Activated naive CD8-positive, alpha-beta T cell treated with anti-CD3 and anti-CD28 coated beads, Interleukin-2, amount 10 ng/mL, durations not matched to agents 7 days and 5 days (primary cell): ENCODE measurements at places on chromosomes 4 and X.

- no peak for DNase-seq
Observed at GRCh38 chr4:154082760-154083535, 294.1 kb upstream of the SFRP2 start.

DNA sequence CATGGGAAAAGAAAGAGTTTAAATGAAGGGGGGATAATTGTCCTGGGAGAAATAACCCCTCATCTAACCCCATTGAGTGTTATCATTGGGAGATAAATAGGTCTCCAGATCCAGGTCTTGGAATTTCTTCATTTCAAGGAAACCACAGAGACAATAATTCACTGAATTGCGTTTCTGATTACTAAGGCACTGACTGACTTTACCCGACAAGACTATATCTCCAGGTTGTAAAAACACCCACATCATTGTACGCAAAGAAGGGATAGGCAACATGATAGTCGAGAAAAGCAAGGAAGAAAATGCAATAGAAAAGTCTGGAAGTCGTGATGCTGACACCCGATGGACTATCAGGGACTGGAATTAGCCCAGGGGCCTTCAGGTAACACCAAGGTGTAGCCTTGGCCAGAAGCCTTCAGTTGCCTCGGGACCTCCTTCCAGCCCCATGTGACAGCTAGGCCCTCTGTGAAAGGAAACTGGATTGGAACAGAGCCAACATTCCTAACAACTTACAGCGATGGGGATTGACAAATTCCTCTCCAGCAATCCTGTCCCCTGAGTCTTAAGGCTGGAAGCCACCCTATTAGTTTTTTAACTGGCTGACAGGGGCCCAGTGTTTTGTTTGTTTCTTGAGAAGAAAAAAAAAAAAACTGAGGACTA is 46.5 kb upstream of the RAB9B start:
- DNase-seq, result no peak

DNA sequence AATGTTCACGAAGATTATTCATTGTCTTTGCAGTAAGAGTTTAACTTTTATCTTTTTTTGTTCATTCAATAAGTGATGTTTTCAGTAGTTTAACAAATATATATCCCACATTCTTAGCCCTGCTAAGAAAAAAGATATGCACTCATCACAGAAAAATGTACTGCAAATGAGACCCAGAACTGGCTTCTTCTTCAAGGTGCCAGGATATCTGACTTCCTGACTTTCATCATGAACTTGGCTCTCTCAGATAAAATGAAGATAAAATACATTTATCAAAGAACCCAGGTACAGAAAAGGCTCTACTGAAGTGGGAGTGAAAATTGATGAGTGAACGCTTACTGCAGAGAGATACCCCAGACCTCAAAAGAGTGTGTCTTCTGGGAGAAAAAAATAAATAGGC is 177.8 kb upstream of the DKK2 start:
- DNase-seq, result no peak

DNA sequence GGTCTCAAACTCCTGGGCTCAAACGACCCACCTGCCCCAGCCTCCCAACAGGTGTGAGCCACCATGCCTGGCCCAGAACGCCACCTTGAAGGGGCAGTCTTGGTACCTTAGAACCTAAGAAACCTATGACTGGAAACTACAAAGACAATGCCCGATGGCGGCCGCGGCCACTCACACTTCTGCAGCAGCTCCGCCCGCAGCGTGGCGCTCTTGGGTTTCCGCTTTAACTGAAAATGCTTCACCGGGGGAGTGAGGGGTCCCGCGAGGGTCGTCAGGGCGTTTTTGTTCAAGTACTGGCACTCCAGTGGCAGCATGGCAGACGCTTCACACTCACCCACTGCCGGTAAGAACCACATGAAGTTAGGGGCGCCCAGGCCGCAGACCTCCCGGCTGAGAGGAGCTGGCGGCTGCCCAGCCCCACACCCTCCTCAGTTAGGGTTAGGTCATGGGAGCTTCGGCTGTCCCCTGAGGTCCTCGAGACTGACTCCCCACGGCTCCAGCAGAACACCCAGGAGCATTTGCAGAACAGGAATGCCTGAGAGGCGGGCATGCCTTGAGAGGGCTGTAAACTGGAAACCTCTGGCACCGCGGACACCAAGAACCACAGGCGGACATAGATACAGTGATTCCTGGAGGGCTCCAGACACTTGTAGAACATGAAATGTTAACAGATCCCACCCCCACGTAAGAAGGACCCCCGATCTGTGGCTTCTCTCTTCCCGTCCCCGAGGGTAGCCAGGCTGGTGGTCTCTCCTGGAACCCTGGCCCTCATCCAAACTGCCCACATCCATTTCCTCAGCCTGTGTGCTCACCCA is 19.0 kb downstream of the NELFA start:
- DNase-seq, result no peak

DNA sequence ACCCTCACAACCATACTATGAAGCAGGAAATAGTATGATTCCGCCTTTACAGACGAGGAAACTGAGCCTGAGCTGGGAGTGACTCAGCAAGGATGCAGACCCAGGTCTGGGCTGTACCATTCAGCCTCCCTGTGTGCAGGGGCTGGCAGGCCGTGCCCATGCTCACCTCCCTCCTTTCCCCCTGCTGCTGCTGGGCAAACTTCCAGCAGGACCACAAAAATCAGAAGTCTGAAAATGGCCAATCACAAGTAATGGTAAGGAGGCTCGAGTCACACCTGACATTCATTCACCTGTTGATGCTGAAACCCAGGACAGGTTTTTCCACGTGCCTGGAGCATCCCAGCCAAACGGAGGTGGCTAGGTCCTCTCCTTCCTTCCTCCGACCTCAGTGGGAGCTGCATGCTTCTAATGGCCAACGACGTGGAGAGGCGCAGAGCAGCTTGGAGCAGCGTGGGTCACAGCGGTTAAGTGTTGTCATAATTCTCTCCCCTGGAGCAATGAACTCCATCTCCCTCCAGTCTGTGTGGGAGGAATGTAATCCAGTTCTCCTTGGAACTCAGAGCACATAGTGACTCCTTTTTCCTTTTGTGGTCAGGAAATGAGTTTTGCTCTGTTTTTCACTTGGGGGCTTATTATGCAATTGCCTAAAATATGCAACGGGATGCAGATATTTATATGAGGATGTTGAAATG is 371.7 kb downstream of the BCOR start:
- no peak for DNase-seq

DNA sequence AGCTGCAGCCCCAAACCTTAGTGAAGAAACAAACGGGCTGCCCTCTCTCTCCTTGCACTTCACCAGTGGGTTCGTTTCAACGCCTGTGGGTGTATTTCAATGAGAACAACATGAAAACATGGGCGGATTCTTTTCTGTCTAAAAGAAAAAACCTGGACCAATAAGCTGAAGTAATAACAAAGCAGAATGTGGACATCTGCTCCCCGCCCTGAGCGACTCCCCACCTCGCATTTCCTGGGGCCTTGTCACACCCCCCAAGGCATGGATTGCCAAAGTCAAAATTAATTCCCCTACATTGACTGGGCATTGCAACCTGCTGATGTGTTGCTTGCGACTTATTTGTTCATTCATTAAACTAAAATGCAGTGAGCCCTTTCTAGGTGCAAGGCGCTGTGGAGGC is 142.9 kb downstream of the BCOR start:
- no peak for DNase-seq

- no peak for DNase-seq
Observed at GRCh38 chr4:82666970-82667665, 105.3 kb upstream of the TMEM150C start.

DNA sequence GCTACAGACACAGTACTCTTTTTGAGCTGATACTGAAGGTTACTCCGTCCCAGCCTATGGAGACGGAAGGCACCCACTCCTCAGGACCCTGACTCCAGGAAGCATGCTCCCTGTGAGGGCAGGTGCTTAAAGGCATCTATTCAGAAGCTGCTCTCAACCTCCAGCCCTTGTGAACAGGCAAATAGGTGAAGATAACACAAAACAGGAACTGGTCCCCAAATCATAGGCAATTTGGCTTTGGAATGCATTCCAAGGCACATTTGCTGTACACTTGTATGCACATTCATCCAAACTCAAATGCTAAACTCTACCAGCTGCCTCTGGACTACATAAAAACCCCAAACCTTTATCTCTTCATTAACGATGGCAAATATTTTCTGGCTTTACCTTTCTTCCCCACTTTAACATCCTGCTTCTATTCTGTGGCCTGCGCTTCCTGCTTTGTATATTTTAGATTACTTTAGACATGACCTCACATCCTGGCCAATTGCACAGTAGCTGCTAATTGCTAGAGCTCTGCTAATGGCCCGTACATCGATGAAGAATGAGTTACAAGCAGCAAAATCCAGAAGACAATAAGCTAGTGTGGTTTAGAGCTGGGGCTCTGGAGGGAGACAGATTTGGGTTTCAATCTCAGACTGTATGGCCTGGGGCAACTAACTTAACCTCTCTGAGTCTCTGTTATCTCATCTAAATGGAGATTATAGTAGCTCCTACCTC is 3.2 kb downstream of the SEL1L3 start:
- no peak for DNase-seq

GRCh38 chrX:120560405-120560841 is 339 bp downstream of the CUL4B start:
- DNase-seq, result peak; percentile 43

DNA sequence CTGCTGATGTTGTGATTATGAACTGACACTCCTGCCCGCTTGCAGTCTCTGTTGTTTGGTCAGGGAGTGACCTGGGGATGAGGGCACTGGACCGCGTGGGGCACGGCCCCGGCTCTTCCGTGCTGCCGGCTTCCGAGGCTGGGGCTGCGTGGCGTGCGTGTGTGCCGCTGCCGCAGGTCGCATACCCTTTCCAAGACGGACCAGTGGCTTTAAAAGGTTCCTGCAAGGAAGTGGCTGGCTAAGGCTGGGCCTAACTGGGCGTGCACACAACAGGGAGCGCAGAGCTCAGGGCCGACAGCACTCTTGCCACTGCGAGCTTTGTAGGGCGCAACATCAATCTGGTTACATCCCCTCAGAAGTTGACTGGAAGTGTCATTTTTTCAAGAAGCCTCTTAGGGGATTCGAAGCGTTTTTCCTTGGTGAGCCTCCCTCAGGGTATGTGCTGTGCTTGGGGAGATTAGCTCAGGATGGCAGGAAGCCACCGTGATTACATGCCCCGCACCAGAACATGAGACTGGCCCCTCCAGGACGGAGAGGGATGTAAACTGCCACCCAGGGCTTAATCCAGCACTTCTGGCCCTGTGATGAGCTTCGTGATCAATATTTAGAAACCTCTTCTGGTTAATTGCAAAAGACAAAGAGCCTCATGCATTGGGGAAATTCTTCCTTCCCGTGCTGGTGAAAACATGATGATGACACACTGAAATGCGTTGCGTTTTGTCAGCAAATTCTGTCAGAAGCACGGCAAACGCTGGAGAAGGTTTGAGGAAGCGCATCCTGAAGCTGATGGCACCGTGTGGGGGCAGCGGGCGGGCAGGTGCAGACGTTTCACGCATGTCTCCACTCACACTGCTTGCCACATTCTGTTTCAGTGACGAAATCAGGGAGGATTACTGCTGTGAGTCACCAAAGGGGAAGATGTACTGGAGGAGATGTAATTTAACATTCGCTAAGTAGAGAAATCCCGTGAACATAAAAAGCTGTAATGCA is 11.1 kb downstream of the MAEA start:
- no peak for DNase-seq

DNA sequence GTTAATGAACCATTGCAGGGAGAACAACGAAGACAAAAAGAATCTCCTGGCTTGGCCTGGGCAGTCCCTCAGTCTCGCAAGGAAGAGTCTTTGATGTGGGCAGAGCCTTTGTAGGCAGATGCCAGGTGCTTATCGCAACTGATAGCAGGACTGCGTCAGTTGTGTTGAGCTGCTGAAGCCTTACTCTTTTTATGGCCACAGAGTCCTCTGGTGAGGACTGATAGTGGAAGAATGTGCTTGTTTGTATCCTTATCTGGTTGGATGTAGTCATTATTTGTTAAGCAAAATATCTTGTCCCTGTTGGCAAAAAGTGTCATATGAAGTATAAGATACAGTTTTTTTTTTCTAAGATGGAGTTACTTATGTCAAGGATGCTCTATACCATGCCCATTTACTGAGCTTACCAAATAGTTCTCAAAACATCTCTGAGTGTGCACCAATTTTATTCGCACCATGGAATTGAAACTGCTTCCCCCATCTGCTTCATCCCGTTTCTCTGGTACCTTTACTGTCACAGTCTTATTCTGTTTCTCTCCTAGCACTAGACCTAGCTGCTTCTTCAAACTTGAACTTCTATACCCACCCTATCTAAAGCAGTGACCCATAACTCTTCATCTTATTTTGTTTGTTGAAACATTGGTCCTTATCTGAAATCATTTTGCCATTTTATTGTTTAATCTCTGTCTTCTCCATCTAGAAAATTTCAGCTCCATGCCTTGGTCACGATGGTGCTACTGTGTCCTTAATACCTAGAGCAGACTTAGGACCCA is 47.0 kb upstream of the SPRY1 start:
- DNase-seq, result no peak

GRCh38 chrX:35285289-35285962 is 342.8 kb downstream of the FAM47B start:
- no peak for DNase-seq

DNA sequence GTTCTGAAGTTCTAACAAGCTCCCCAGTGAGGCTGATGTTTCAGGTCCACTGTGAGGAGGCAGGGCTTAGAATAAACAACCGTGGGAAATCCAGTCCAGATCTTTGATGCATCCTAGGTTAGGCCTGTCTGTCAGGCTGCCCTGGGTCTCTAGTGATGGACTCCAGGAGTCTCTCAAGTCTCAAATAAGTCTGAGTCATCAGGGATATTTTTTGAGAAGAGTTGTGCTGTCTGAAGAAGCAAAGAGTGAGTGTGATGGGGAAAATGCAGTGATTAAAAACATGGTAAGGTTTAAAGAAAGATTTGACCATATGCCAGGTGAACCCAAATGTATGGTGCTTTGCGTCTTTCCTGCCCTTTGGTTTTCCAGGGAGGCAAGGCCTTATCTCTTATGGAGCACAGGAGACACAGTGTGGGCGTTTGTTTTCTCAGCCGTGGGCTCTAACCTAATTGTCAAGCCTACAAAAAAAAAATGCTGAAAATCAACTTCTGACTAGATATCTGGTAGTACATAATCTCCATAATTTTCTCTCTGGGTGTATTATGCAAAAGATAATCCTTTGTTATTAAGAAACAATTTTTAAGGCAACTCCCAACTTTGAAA is 100.7 kb downstream of the PTTG2 start:
- no peak for DNase-seq

GRCh38 chr4:114399105-114399504 is 199.5 kb upstream of the UGT8 start:
- DNase-seq, result no peak

DNA sequence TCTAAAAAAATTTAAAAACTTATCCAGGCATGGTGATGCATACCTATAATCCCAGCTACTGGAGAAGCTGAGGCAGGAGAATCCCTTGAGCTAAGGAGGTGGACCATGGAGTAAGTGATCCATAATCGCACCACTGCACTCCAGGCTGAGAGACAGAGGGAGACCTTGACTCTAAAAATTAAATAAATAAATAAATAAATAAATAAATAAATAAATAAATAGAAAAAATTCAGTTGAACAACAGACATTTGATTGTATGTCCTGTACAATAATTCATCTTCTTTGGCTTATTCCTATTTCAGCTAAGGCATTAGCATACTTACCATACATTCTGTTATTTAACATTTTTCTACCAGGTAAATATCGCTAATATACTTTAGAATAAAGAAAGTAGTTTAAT is 726.1 kb upstream of the GALNTL6 start:
- no peak for DNase-seq
